ENCODE measurements at places on chromosomes 1 and 21.

DNA sequence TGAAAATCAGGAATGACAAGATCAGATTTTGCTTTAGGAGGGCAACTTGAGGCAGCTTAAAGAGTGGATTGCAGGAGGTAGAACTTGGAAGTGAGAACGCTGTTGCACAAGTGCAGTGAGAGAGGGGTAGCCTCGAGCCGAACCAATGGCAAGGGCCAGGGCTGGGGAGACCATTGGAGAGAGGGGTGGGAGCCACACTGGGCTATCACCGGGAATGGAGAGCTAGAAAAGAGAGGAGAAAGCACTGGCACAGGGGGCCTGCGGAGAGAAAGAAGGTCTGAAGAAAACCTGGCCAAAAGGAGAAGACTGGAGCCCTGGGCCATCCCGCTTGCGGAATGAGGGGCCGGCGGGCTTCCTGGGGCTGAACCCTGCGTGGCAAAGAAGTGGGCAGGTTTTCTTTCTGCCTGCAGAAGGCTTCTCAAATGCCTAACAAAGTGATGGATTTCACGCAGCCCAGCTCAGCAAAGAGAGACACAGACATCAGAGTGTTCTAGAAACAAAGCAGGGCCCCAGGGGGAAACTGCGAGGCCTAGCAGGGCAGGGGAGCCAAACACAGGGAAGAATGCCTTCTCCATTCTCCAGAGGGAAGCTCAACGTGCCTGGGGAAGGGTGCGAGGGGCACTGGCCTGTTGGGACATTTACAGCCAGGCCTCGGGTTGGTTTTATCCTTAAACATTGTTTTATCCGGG lies 1.2 kb upstream of the SLC37A1 start:
- DNase-seq: no peak

DNA sequence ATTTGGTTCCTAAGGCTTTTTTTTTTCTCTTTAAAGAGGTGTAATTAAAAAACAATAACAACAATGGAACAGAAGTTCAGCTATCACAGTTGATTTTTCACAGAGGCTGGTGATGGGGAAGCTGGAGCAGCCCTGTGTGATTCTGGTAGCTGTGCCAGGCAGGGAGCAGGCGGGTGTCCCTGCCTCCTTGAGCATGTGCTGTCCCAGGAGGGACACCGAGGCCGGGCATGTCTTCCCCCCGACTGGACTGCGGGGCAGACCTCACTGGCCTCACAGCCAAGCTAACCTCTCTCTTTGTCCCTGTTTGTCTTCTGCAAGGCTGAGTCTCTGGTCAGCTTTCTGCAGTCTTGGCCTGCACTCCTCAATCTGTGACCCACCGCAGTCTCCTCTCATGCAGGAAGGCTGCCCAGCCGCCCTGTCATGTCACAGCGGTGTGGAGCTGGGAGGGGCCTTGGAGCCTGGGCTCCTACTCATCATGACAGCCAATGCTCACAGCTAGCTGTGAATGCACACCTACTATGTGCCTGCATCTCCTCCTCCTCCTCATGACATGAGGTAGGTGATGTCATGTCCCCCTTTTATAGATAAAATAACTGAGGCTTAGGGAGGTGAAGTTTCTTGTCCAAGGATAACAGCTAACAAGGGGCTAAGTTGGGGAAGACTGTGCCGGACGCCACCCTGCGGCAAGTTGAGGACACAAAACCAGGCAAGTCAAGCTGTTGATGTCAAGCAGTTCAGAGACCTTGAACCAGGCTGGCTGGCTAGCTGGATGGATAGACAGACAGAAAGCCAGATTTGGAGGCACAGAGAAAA lies 10.3 kb upstream of the ACTL8 start:
- no peak for DNase-seq

DNA sequence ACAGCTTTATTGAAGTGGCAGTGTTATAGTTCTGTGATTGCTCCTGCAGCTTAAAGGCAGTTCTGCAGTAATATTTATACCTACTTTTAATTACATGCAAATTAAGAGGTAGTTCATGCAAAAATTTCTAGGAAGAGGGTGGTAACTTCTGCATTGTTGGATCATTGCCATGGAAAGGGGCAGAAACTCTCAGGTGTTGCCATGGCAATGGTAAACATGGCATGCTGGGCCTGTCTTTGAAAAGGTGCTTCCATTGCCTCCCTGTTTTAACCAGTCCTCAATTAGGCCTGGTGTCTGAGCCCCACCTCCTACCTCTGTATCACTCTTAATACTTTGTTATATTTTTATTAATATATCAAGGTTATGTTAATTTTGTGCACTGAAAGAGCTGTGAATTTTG lies 104.7 kb downstream of the DISC1 start:
- DNase-seq: no peak

DNA sequence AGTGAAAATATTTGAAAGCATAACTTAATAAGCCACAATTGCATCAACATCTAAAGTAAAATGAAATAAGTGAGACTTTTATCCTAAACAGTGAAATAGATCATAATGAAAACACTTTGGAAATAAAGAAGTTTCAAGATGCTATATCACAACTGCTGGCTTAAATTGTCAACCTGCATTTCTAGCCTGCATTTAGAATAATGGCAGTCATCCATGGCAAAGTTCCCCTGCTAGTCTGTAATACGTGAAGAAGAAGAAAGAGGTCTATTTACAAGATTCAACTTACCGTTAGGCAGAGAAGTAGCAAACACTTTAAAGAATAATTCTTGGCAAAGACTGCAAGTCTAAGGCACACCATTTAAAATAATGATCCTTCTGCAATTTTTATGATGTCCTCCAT lies 133.6 kb downstream of the DPYD start:
- DNase-seq: no peak

DNA sequence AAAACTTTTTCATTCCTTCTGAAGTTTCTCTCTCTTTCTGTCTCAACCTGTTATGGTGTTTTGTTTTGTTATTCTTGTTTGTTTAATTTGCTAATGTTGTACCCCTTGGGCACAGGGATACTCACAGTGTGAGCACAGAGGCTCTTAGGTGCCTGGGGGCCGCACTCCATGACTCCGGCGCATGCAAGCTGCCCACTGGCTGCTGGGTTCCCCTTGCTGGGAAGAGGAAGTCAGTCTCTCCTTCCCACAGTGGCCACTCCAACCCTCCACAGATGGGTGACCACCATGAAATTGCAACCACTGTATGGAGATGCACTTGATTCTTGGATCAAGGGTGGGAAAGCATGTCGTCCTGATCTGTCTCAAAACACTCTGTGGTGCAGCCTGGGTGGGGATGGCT lies 4.6 kb upstream of the CD1A start:
- DNase-seq: no peak

- no peak for DNase-seq
Measured at GRCh38 chr1:203101813-203102634, 16.2 kb upstream of the MYOG start.

- no peak for DNase-seq
Measured at GRCh38 chr1:223631473-223631872, 34.0 kb downstream of the CAPN8 start.

Data from Daoy (cell line).